ENCODE measurements at places on chromosomes 6 and 20. TPM values are rescaled to one million over a fixed set of nuclear protein-coding genes. Genes with fewer than 3 reads are reported as not detected.
A peak's percentile ranks its signal among the peaks of the same experiment; 100 is the strongest.

The CARMIL1 gene
- 3.4 TPM for total RNA-seq

The ME1 gene
- total RNA-seq: not detected

The ZBTB12 gene
- 5.5 TPM for total RNA-seq

GRCh38 chr6:136524936-136525413 is 25.2 kb downstream of the MAP7 start:
- DNase-seq: no peak
- H3K36me3 ChIP-seq: no peaks in the 10 kb centered on the region
- peaks cover 12% of the 10 kb centered on the region for H3K4me1 ChIP-seq
- peaks cover 22% of the 10 kb centered on the region for H3K27me3 ChIP-seq
- H3K27ac ChIP-seq: no peak overlapping the region

DNA sequence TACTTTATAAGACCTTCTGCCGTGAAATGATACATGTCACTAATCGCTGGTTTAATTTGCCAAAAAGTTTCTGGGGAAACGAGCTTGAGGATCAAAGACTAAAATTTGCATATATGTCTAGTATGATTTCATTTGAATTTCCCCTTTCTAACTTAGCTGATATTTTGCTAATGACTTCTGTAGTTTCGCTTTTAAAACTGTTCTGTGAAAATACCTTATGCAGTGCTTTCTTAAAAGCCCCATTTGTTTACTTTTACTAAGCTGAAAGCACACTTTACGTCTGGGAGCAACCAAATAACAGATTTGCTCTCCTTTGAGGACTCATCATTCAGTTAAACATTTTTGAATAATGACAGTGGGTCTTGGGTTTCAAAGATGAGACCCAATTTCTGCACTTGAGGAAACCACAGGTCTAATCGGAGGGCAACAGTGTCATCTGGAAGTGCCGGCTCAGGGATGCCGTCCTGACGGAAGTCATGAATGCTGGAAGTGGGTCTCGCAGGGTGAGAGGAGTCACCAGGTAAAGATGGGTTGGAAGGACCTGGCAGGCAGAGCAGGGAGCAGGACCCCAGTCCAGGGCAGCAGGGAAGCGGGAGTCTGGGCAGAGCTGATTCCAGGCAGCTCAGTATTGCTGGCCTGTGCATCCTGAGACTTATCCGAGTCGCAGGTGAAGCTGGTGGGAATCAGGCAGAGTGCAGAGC is 33.2 kb downstream of the PLEKHG1 start:
- no peaks in the 10 kb centered on the region for H3K27me3 ChIP-seq
- peaks cover 91% of the 10 kb centered on the region for H3K4me1 ChIP-seq
- DNase-seq: peak; percentile 33
- H3K27ac ChIP-seq: peak overlapping the region; percentile 97

DNA sequence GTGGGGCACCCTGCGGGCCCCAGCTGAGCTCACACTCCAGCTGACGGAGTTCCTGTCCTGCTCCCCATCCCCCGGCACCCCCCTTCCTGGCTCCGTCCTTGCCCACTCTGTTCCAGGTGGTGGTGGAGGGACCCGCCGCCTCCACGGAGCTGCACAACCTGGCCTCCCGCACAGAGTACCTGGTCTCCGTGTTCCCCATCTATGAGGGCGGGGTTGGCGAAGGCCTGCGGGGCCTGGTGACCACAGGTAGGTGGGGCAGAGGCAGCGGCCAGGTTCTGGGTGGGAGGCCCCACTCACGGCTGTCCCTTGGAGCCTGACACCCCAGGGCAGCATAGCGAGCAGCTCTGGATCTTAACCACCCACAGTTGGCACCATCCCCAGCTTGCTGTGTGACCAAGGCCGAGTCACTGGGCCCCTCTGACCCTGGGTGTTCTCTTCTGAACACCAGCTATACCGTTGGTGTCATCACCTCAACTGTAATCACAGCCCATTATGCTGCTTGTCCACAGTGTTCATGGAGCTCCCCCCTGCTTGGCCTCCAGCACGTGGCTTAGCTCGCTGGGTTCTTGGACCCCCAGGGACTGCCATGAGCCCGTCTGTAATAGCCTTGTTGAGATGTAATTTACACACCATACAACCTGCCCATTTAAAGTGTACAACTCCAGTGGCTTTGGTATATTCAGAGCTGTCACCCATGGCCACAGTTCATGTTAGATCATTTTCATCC is 17.4 kb downstream of the COL20A1 start:
- no peak overlapping the region for H3K27ac ChIP-seq
- no peaks in the 10 kb centered on the region for H3K36me3 ChIP-seq

- no peak overlapping the region for H3K27ac ChIP-seq
- no peak overlapping the region for H3K4me3 ChIP-seq
- no peak for DNase-seq
- H3K36me3 ChIP-seq: no peaks in the 10 kb centered on the region
These were observed 514.1 kb downstream of the GRIK2 start for GRCh38 chr6:101907356-101908217.

GRCh38 chr6:7219310-7219709 is 93.7 kb downstream of the SSR1 start:
- no peaks in the 10 kb centered on the region for H3K27me3 ChIP-seq
- peaks cover 1% of the 10 kb centered on the region for H3K4me1 ChIP-seq
- no peak overlapping the region for H3K4me3 ChIP-seq
- H3K36me3 ChIP-seq: peaks cover 83% of the 10 kb centered on the region
- DNase-seq: no peak

- no peak overlapping the region for H3K27ac ChIP-seq
- no peaks in the 10 kb centered on the region for H3K36me3 ChIP-seq
- H3K27me3 ChIP-seq: no peaks in the 10 kb centered on the region
- DNase-seq: no peak
- no peak overlapping the region for H3K4me3 ChIP-seq
- H3K4me1 ChIP-seq: no peaks in the 10 kb centered on the region
These were observed 90.2 kb downstream of the PRKN start for GRCh38 chr6:162637317-162637716.

Measured in activated B cell treated with CpG ODN at 0.5 μM for 24 hours (primary cell).